ENCODE measurements at places on chromosomes 6 and 20.

GRCh38 chr6:148528292-148528691, 185.7 kb downstream of the SASH1 start:
- no peak for DNase-seq

GRCh38 chr6:69279805-69280204, 517.0 kb downstream of the LMBRD1 start:
- DNase-seq = no peak

GRCh38 chr20:10511170-10511508, 76.0 kb downstream of the SLX4IP start:
- DNase-seq = no peak

GRCh38 chr6:130825772-130826441, 1.3 kb upstream of the SMLR1 start:
- no peak for DNase-seq

DNA sequence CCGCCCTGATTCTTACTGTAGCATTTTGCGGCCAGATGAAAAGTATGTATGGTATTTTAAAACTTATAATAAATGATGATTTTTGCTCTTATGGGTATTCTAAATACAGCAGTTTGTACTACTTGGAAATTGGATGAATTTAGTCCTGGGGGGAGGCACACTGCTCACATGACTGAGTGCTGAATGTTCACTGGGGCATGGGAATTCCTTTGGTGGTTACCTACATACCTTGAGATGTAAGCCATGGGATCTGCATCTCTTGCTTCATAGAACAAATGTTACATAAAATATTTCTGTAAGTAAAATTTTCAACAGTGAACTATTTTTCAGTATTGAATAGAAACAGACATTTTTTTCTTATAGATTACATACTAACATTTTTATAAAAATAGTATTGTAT, 71.1 kb downstream of the FIG4 start:
- no peak for DNase-seq

DNA sequence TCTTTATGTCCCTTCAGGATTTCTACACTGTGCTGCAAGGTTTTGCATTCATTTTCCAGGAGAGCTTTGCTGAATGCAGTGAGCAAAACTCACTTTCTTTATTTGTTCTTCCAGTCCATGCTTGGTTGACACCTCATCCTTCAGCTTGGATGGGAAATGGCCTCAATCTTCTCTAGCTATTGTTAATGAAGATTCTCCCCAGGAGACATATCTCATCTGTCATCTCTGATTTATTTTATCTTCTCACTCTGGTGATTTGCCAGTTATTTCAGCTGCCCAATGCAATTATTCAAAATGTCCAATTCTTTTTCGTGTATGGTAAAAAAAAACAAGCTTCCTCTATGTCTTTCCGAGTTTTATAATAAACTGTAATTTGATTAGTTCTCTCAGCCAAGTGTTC, 77.9 kb upstream of the PAK5 start:
- no peak for DNase-seq

DNA sequence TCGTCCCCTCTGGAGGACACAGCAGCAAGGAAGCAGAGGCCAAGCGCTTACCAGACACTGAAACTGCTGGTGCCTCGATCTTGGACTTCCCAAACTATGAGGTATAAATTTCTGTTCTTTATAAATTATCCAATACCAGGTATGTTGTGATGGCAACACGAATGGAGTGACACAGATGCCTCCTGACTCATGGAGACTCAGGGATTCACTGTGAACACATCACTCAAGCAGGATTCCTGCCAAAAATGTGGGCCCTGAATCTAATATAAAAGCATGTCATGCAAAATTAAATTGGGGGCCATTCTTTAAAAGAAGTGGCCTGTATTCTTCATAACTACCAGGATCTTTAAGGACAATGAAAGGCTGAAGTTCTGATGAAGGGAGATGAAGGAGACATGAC, 52.5 kb upstream of the SLC22A23 start:
- no peak for DNase-seq

DNA sequence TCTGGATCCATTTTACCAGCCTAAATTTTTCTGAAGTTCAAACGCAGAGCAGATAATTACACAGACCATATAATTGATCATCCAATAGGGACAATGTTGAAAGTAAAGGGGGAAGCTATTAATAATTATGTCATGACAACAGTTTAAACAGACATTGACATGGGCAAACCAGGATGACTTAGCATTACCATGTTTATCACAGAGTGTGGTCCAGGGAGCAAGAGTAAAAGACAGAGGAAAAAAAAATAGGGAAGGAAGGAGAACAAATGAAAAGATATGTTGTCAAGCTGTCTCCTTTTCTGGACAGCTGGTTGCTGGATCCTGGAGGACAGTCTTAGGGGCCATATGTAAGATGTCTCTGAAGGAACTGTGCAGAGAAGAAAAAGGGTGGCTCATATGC, 69.4 kb upstream of the FBXL4 start:
- DNase-seq = no peak

GRCh38 chr6:96162711-96163120, 146.9 kb downstream of the FUT9 start:
- DNase-seq = no peak

- no peak for DNase-seq
Measured at GRCh38 chr20:38196592-38196991, 31.5 kb upstream of the TGM2 start.

DNA sequence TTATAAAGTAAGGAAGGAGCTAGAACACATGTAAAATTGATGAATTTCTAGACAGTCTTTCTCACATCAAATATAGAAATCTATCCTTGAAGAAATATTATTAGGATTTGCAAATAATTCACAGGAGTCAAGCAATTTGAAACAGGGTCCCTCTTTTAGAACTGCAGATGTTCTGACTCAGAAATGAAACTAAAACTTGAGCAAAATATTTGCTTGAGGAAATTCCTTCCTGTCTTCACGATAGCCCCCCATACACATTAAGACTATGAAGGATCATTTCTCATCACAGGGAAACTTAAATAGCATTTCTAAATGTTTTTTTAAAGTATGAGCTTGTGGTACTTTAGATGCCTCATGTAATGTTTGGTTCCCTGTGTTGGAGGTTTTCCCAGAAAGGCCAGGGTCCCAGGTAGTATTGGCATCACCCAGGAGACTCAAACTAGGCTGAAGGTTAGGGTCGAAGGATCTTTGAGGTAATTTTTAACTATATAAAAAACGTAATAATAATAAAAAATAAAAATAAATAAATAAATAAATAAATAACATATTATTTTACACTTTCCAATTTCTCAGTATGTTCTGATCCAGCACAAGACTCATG, 144.0 kb upstream of the TBX18 start:
- no peak for DNase-seq

DNA sequence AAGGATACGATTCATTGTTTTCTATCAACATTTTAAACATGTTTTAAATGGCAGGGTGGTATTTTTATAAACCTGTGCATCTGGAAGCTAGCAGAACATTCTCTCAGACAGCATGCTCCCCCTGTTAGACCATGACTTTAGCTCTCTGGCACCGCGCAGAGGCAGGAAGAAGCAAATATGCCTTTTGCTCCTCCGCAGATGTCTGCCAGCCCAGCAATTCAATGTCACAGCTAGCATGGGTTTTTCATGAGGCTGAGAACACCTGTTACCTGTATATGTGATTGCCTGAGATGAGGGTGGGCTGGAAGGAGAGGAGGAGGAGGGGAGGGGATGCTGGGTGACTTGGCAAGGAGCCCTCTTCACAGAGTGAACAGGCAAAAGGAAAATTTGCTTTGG, 6.7 kb downstream of the MTCH1 start:
- no peak for DNase-seq

- no peak for DNase-seq
Measured at GRCh38 chr6:131756039-131756438, 45.2 kb upstream of the CTAGE9 start.

DNA sequence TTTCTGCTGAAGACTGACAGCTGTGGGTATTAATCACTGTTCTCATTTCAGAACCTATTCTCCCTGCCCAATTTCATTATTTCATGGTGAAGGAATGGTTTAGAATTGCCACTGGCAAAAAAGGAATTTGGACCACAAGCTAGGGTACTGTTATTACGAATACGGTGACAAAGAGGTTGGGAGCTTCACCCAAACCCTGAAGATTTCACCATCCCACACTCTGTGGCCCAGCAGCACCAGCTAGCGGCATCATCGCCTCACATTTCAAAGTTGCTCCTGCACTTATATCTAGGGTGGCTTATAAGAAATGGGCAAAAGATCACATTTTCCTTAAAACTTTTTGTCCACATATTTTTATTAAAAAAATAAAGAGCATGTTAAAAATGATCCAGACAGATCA, 236.1 kb downstream of the SYNDIG1 start:
- no peak for DNase-seq

GRCh38 chr6:43969158-43969981, 157.9 kb downstream of the MRPL14 start:
- DNase-seq = no peak

DNA sequence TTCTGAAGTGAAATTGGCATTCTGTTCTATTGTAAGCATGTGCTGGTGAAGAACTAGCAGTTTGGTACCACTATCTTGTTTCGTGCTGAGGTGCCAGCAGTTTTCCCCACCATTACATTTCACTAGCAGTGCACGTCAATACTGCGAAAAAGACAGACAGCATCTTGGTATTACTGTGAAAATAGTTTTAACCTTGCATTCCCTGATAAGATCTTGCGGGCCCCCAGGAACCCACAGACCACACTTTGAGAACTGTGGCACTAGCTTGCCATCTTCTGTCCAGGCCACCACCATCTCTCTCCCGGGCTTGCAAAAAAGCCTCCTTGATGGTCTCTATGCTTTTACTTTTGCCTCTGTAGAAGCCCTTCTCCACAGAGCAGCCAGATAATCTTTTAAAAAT, 185.7 kb downstream of the BACH2 start:
- DNase-seq = no peak

GRCh38 chr20:23317081-23317480, 33.5 kb upstream of the NXT1 start:
- no peak for DNase-seq

GRCh38 chr6:150237626-150238025, 94.8 kb downstream of the PPP1R14C start:
- DNase-seq = no peak

Measured in activated CD4-positive, CD25-positive, alpha-beta regulatory T cell (primary cell).